ENCODE measurements at places on chromosomes 16 and 17. TPM values are rescaled to one million over a fixed set of nuclear protein-coding genes. Genes with fewer than 3 reads are reported as not detected.

- no peak for DNase-seq
Measured at GRCh38 chr16:89175280-89176146, 4.0 kb downstream of the CDH15 start.

DNA sequence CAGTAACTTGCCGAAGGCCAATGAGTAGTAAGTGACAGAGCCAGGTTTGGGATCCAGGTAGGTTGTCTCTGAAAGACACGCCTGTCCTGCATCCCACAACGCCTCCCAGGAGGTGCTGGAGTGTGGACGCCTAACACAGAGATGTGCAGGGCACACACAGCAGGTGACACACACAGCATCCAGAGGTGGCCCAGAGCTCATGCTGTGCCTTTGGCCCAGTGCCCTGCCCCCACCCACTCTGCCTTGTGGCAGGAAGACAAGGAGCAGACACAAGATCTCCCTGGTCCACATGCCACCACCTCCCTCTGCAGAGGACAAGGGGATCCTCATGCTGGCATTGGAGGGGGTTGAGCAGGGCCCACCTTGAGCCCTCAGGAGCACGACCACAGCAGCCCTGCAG is 14.7 kb upstream of the STH start:
- DNase-seq: no peak

DNA sequence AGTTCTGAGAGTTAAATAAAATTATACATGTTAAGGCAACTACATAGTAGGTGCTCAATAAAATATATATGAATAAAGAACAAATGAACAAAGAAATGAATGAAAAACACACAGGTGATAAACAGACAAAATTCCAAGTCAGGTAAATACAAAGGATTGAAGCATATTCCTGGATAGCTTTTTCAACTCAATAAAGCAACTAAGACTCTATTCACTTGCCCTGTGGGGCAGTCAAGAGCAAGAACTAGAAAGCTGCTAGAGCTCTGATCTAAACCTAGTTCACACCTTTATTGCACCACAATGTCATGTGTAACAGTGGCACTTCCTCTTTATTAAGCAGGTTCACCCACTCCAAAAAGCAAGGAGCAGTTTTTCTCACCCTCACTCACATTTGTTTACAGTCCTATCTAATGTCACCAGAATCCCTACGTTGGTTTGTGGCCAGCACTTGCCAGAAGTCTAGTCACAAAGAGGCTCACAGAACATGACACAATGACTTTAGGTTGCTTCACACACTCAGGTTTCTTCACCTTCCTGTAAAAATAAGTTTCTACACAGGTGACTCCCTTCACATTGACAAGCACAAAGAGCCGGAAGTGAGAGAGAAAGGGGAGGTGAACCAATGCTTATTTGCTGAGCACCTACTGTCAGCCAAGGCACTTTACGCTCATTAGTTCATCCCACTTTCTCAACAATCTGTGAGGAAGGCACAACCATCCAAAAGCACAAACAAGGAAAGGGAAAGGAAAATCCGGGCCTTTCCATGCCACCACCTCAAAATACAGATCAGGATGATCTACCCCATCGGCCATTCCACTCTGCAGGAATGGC is 70.8 kb downstream of the XPO6 start:
- no peak for DNase-seq

DNA sequence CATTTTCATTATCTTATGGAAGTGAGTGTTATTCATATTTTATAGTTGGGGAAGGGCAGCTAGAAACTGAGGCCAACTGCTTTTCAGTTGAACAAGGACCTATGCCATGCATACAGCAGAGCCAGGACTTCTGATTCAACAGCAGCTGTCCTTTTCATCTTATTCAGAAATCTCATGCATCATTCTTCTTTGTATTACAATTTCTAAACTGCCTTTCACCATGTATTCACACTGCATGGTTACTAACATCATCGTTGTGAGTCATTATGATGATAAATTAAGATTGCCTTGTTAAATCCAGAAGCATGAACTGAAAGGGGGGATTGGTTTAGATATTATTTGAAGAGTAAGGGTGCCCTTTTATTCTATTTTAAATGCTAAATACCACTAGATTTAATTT is 1470.1 kb upstream of the GOT2 start:
- DNase-seq: no peak

The SPN gene
- 1.1 TPM for total RNA-seq

- DNase-seq: no peak
Measured at GRCh38 chr16:23110257-23110899, 38.9 kb downstream of the USP31 start.

DNA sequence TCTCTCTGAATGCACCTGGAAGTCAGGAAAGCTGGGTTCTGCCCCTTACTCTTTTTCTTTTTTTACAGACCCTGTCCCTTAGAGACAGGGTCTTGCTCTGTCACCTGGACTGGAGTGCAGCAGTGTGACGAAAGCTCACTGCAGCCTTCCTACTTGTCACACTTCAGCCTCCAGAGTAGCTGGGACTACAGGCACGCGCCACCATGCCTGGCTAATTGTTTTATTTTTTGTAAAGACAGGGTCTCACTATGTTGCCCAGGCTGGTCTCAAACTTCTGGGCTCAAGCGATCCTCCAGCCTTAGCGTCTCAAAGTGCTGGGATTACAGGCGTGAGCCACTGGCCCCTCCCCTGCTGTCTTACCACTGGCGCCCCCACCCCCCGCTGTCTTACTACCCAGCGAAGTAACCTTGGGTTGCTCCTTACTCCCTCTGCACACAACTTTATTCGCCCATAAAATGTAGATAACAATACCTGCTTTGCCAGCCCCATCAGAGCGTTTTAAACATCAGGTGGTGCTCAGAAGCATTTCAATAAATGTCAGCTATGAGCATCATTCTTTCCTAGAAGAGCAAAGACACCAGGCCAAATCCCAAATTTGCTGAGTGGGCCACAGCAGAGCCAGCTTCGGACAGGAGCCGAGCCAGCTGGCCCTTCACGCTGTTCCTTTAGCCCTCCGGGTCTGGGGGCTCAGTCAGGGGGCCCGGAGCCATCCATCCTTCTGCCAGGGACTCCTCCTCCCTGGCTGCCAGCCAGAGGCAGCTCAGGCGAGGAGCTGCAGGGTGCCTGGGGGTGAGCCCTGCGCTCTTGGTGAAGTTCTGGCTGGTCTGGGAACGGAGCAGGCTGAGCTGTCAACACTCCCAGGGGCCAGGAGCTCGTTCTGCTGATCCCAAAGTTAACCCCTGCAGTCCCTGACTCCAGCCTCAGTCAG is 24.4 kb downstream of the SRL start:
- no peak for DNase-seq

The PIEZO1 gene
- 108 TPM for total RNA-seq

GRCh38 chr16:3745751-3746355 is 28.5 kb upstream of the TRAP1 start:
- no peak for DNase-seq

The SPNS3 gene
- total RNA-seq: 1.9 TPM

GRCh38 chr17:1110862-1111598 is 68.8 kb downstream of the ABR start:
- DNase-seq: peak; percentile 92

The CACNG3 gene
- not detected for total RNA-seq

The RHBDF1 gene
- total RNA-seq: 138 TPM

- no peak for DNase-seq
Measured at GRCh38 chr17:82775001-82775823, 23.3 kb downstream of the TBCD start.

- no peak for DNase-seq
Measured at GRCh38 chr16:9091867-9092281, 430 bp downstream of the HAPSTR1 start.

DNA sequence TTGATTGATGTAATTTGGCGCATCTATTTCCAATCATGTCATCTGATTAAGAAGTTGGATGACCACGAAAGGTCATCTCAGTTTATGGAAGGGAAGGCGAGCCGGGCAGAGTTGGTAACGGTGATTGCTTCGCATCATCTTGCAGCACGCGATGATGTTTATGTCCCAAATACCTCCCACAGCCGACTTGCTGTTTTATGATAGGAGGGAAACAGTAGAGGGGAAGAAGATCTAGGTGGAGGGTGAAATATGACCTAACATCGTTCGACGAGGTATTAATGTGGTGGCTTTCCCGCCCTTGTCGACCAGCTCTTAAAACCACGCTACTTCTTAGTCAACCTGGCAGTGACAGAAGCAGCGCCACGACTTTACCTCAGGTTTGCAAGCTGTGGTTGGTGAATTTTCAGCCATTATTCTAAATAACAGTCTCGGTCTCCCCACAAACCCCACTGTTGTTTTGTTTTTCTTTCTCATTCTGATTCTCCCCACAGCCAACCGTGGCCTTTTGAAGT is 805 bp upstream of the TANC2 start:
- DNase-seq: no peak

The PHOSPHO1 gene
- total RNA-seq: 0.95 TPM

- no peak for DNase-seq
Measured at GRCh38 chr17:37791447-37792399, 46.9 kb upstream of the HNF1B start.

The SDR42E2 gene
- not detected for total RNA-seq

The ASPA gene
- total RNA-seq: 2.6 TPM

DNA sequence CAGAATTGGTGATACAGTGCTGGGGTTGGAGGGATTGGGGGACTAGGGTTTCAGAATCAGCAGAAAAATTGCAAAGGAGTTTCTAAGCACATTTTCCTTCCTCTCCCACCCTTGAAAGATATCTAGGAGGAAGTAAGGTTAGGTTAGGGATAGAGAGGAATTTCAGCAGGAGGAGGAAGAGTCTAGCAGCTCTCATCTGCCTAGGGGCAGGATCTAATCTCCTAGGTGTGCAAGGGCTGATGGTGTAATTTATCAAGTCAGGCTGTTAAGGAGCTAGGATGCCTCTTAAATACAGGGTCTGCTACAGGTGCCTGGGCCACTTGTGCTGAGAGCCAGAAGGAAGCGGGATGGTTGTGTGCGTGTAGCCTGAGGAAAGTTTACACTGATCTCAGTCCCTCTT is 1.8 kb upstream of the HNF1B start:
- DNase-seq: no peak

DNA sequence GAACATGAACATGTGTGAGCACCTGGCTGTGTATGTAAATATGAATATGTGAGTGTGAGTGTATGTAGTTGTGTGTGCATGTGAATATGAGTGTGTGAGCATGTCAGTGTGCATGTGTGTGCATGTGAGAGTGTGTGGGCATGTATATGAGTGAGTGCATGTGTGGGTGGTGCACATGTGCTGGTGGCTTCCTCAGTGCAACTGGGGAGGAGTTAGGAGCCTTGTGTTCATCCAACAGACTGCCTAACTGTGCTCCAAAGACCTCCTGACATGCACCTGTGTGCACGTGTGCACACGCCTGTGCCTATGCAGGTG is 1.4 kb downstream of the TMEM235 start:
- no peak for DNase-seq

The CACNG1 gene
- total RNA-seq: not detected

The CDH16 gene
- not detected for total RNA-seq

GRCh38 chr17:73371285-73371684 is 59.5 kb upstream of the CDC42EP4 start:
- no peak for DNase-seq

The ICAM2 gene
- 41.6 TPM for total RNA-seq

The TBC1D3C gene
- total RNA-seq: not detected

The DNAJA3 gene
- 35.2 TPM for total RNA-seq

The LGALS9B gene
- not detected for total RNA-seq

DNA sequence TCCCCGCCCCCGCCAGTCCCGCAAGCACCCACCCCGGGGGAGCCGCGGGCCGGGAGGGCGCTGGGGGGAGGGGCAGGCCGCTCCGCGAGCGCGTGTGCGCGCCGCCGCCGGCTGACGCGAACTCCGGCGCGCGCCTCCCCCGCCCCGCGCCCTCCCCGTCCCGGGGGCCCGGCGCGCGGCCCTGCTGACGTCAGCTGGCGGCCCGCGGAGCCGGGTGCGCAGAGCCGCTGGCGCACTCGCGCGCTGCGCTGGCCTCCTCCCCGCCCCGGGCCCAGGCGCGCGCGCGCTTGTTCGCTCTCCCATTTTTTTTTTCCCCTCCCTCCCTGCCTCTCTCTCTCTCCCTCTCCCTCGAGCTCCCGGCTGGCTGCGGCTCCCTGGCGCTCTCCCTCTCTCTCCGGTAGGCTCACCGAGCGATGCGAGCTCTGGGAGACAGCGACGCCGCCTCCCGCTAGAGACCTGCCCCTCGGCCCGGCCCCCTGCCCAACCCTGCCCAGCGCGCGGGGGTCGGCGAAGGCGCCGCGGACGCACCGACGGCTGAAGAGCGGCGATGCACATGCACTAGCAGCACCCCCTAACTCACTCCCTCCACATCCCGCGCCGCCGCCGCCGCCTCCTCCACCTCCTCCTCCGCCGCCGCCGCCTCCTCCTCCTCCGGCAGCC is at the start of gene GNAO1:
TSS of gene GNAO1 (plus strand) at position 334 of the 660 bp plus-strand sequence. CDS start 747 bp downstream, outside the sequence.
- no peak for DNase-seq

DNA sequence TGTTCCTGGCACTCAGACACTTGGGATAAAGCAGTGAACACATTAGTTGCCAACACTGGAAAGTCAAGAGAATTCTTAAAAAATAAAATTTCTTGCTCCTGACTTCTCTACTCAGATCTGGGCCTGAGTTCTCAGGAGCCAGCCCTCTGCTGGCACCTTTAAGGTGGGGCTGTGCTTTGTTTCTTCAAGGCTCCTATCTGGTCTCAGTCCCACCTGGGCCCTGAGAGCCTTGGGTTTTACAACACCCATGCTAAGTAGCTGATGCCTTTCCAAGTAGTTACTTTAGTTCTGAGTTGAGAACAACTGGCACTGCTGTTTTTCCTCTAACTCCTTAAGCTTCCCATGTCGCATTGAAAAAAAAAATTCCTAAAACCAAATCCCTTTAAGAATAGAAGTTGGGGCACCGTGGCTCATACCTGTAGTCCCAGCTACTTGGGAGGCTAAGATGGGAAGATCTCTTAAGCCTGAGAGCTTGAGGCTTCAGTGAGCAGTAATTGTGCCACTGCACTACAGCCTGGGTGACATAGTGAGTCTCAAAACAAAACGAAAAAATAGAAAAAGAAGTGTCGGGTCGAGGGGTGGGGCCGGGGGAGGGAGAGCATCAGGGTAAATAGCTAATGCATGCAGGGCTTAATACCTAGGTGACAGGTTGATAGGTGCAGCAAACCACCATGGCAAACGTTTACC is 16.6 kb downstream of the CHAD start:
- no peak for DNase-seq

DNA sequence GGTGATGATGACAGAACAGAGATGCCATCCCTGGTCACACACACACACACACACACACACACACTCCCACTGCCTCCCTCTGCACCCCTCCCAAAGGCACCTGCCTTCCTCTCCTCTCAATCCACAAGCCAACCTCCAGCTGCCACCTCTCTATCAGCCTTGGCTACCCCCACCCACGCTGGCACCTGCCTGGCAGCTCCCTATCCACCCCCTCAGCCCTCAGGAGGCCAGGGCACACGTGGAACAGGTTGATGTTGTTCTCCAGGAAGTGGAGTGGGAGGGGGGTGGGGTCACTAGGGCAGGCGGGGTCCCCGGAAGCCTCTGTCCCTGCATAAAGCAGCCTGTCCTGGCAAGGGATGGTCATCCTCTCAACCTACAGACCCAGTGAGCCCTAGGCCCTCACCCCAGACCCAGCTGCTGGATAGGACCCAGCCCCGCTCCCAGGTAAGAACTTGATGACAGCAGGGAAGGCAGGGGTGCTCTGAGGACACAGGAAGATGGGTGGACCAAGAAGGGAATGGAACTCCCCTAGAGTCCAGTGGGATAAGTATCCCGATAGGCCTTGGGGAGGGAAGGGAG is at the start of gene GSDMA:
TSS of gene GSDMA (plus strand) at position 363 of the 579 bp plus-strand sequence. CDS start 2,684 bp downstream, outside the sequence.
- no peak for DNase-seq

GRCh38 chr17:56603486-56604238 is 10.2 kb downstream of the NOG start:
- no peak for DNase-seq

The SOCS1 gene
- 16.9 TPM for total RNA-seq

GRCh38 chr16:35192993-35193392 is 1733.6 kb downstream of the TP53TG3F start:
- no peak for DNase-seq

Data from thoracic aorta (tissue), 2 donors.